ENCODE measurements at places on chromosomes 7 and 10. TPM values are rescaled to one million over a fixed set of nuclear protein-coding genes. Genes with fewer than 3 reads are reported as not detected.

The ANKRD22 gene
- total RNA-seq = 0.18 TPM

The ZNF775 gene
- total RNA-seq = 10.8 TPM

- DNase-seq = no peak
Measured at GRCh38 chr7:26143298-26144048, 8.5 kb upstream of the NFE2L3 start.

- no peak for DNase-seq
Measured at GRCh38 chr10:64699244-64699643, 1178.0 kb downstream of the REEP3 start.

- no peak for DNase-seq
Measured at GRCh38 chr10:69816521-69816920, 14.8 kb downstream of the COL13A1 start.

DNA sequence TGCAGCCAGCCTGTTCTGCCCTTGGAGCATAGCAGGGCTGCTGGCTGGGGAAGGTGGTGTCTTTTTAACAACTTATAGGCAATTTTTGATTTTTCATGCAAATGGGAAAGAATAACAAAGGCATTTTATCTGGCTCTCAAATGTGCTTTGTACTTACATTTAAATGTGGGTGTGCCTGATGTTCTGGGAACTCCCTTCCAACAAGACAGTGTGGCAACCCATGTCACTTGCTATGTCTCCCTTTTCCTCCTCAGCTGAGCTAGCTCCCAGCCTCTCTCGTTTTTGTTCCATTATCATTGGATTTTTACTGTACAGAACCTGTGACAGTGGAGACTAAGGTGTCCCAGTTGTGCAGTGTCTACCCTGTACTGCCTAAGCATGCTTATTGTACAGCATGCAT, 93.5 kb upstream of the PDCD4 start:
- DNase-seq = no peak

DNA sequence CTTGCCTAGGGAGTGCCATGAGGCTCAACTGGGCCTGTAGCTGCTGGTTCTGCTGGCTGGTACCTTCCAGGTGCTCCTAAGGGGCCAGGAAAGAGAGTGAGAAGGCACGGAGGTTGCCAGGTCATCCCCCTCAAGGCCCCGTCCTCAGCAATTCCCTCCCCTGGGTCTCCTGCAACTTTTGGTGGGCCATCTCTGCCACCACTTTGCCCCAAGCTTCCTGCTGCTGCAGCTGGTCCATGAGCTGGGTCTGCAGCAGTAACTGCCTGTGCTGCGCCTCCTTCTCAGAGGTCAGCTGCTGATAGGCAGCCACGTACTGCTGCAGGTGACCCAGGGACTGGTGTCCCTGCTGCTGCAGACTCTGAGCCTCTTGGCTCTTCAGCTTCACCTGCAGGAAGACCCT, 17.3 kb upstream of the MTPAP start:
- DNase-seq = no peak

GRCh38 chr7:45646207-45646821, 72.1 kb downstream of the ADCY1 start:
- DNase-seq = no peak

GRCh38 chr10:119981826-119982225, 89.3 kb downstream of the SEC23IP start:
- DNase-seq = no peak

DNA sequence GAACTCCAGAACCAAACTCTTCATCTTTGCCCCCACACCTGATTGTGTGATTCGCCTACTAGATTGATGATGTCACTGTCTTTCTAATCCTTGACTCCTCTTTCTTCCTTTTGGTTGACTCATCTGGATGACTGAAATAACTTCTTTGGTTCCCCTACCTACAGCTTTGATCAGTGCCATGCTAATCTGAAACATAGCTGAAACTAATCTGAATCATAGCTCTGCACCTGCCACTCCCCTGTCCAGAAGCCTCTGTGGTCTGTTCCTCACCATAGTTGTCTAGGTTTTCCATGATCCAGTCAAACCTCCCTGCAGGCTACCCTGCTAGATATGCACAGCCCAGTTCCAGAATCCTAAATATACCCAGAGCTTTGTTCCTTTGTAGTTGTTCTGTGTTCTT, 51.9 kb downstream of the ZNF365 start:
- no peak for DNase-seq

The EPDR1 gene
- total RNA-seq = 2.8 TPM

GRCh38 chr7:101857358-101857811, 40.0 kb downstream of the CUX1 start:
- no peak for DNase-seq
